ENCODE measurements at places on chromosomes 5 and 9.
A peak's percentile ranks its signal among the peaks of the same experiment; 100 is the strongest.

DNA sequence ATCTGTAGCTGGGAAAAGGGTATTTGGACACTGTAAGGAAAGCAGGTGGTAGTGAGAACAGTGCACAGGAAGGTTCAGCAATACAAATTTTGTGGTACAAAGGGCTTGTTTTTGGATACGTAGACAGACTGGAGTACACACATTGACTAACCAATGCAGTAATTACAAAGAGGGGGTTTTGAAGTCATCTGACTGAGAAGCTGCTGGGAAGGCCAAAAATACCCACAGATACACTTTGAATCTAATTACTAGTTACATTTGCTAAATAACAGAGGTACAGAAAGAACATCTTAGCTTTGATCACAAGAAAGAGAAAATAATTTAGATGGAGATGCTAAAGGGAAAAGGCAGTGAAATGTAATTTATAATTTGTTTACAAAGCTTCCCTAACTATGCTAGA lies 45.9 kb downstream of the PKD2L2 start:
- DNase-seq = no peak
- H3K27me3 ChIP-seq = no peaks in the 10 kb centered on the region
- peaks cover 18% of the 10 kb centered on the region for H3K4me1 ChIP-seq
- no peak overlapping the region for H3K4me3 ChIP-seq
- H3K36me3 ChIP-seq = peaks cover 24% of the 10 kb centered on the region

GRCh38 chr9:81393985-81394811 lies 295.1 kb downstream of the TLE1 start:
- no peak overlapping the region for H3K27ac ChIP-seq
- H3K27me3 ChIP-seq = no peaks in the 10 kb centered on the region
- no peaks in the 10 kb centered on the region for H3K4me1 ChIP-seq

DNA sequence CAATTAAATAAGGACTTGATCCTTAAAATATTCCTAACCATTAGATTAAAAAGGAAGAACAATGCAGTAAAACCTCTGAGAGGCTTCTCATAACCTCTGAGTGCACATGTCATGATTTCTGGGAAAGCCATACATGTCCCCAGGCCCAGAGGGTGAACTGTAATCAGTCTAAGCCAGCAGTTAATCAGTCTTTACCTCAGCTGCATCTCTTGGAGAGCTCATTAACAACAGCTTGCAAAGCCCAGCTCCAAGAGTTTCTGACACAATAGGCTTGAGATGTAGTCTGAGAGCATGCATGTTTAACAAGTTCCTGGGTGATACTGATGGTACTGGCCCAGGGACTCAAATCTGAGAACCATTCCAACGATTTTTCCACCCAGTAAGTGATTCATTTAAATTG lies 392.1 kb downstream of the DNAH5 start:
- no peaks in the 10 kb centered on the region for H3K36me3 ChIP-seq
- no peak overlapping the region for H3K27ac ChIP-seq
- no peaks in the 10 kb centered on the region for H3K4me1 ChIP-seq
- no peak overlapping the region for H3K4me3 ChIP-seq
- H3K27me3 ChIP-seq = no peaks in the 10 kb centered on the region
- DNase-seq = no peak

DNA sequence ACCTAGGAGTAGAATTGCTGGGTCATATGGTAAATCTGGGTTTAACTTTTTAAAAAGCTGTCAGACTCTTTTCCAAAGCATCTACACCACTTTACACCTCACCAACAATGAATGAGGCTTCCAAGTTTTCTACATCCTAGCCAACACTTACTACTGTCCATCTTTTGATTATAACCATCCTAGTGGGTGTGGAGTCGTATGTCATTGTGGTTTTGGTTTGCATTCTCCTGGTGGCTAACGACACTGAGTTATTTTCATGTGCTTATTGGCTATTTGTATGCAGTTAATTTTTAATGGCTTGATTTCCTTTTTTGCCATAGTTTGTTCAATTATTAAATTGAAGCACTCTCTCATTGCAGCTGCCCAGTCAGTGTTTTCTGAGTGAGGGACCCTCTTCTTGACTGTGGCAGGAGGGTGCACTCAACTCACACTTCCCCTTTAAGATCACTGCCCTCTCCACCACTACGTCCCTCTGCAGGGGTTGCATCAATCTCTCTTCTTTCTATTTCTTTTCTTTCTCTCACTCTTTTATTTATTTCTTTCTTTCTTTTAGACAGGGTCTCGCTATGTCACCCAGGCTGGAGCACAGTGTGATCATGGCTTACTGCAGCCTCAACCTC lies 182.3 kb downstream of the C9orf152 start:
- H3K36me3 ChIP-seq = no peaks in the 10 kb centered on the region
- H3K4me3 ChIP-seq = no peak overlapping the region
- DNase-seq = no peak

DNA sequence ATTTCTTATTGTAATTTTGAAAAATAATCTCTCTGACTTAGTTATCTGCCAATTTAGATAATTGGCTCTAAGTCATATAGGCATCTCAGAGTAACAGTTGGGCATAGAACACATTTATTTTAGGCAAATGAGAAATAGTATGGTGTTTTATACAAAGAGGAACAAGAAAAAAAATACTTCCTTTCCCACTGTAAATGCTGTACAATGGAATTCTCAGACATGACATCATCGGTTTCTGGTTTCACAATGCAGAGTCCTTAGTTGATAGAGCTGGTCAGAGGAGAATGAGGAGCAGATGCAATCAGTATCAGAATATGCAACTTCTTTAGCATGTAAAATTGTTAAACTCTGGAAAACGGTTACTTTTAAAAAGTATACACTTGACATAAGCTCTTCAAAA lies 49.4 kb downstream of the PLK2 start:
- H3K36me3 ChIP-seq = no peaks in the 10 kb centered on the region
- no peak for DNase-seq

GRCh38 chr5:134131165-134131564 lies 16.7 kb downstream of the TCF7 start:
- H3K27me3 ChIP-seq = no peaks in the 10 kb centered on the region
- peak overlapping the region; percentile 90 for H3K27ac ChIP-seq
- no peak overlapping the region for H3K4me3 ChIP-seq
- H3K4me1 ChIP-seq = peaks cover 97% of the 10 kb centered on the region

DNA sequence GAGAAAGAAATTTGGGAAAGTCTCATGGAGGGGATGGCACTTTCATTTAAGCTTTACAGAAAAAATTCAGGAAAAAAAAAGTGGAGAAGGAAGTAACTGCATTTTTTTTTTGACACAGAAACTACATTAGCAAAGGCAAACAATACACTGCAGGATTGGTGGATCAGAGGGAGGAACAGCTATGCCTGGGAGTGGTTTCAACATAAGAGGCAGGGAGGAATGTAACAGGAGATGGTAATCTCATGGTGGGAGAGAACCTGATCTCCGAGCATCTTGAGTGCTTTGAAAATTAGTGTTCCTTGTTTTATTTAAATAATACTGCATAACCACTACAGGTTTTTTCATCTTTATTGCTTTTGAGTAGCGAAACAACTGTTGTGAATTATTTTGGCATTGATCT lies 249.4 kb downstream of the FAM170A start:
- no peak overlapping the region for H3K27ac ChIP-seq
- no peaks in the 10 kb centered on the region for H3K27me3 ChIP-seq
- H3K36me3 ChIP-seq = no peaks in the 10 kb centered on the region

DNA sequence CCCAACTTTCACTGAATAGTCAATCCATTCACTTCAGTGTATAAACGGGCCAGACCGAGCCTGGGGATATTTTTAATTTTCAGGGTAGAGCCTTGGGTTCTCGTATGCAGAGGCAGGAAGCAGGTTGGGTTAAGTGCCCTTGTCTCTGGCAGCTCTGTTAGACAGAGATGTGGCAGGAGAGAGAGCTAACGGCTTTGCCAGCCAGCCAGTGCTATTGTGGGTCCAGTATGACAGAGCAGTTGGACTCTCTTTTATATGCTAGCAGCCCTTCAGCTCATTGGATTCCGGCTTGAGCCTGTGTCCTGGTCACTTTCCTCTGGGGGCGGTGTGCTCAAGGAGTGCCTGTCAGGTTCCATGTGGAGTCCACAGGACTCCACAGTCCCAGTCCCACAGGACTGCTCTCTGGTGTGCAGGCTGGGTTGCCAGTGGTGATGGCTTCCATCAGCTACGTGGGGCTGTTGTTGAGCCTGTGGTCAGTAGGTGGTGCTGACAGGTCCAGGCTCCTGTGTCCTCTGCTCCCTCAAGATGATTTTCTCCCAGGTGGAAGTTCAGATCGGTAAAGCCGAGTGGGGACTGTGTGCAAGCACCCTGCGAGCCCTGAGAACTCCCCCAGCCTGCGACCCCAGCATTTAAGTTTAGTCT lies 14.3 kb downstream of the CLTA start:
- peaks cover 48% of the 10 kb centered on the region for H3K4me1 ChIP-seq
- H3K4me3 ChIP-seq = no peak overlapping the region
- H3K36me3 ChIP-seq = peaks cover 68% of the 10 kb centered on the region
- H3K27ac ChIP-seq = no peak overlapping the region

DNA sequence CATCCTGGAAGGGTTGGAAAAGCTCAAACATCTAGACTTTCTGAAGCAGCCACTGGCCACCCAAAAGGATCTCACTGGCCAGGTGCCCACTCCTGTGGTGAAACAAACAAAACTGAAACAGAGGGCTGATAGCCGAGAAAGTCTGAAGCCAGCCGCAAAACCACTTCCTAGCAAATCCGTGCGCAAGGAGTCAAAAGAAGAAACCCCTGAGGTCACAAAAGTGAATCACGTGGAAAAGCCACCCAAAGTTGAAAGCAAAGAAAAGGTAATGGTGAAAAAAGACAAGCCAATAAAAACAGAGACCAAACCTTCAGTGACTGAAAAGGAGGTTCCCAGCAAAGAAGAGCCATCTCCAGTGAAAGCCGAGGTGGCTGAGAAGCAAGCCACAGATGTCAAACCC lies 87.6 kb downstream of the MAP1B start:
- H3K27me3 ChIP-seq = peaks cover 66% of the 10 kb centered on the region
- peak overlapping the region; percentile 16 for H3K27ac ChIP-seq
- H3K4me3 ChIP-seq = no peak overlapping the region
- no peaks in the 10 kb centered on the region for H3K36me3 ChIP-seq

GRCh38 chr9:136257381-136258298 lies 12.0 kb upstream of the QSOX2 start:
- no peak for DNase-seq
- peaks cover 2% of the 10 kb centered on the region for H3K4me1 ChIP-seq
- H3K4me3 ChIP-seq = no peak overlapping the region
- H3K27me3 ChIP-seq = no peaks in the 10 kb centered on the region
- no peaks in the 10 kb centered on the region for H3K36me3 ChIP-seq

Data from activated CD4-positive, alpha-beta memory T cell treated with anti-CD3 and anti-CD28 coated beads for 36 hours (primary cell).